ENCODE measurements at places on chromosomes 4 and X.

GRCh38 chrX:139158256-139158655 is 372.3 kb upstream of the F9 start:
- DNase-seq, result no peak

DNA sequence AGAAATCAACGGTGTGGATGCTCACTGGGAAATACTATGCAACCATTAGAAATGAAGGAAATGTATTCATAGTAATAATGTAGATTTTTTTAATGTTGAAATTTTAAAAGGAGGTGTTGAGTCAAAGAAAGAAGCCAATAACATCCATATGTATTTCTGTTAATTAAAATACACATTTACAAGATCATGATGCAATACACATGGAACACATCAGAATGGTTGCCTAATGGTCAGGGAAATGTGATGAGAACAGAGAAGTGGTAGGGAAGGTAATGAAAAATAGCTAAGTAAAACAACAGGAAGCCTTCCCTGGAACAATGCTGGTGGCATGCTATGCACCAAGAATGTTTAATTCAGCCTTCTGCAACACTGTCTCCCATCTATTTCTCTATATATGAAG is 18.2 kb downstream of the AREG start:
- DNase-seq, result no peak

GRCh38 chr4:139789096-139789654 is 123.6 kb downstream of the MGST2 start:
- no peak for DNase-seq

DNA sequence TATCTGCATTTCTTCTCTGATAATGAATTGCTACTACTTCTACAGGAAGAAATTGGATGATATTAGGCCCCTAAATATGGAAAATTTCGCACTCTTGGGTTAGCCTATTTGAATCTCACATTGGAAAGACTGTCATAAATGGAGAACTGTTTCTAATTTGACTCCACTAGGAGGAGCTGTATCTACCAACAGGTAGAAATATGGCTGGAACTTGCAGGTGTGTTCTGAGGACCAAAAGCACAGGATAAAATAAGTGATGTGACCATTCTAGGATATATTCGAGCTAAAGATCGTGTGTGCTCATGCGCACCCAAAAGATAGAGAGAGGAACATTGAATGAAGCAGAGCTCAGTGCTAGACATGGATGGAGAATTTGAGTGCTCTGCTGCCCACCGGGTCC is 4.8 kb upstream of the NKAP start:
- no peak for DNase-seq

DNA sequence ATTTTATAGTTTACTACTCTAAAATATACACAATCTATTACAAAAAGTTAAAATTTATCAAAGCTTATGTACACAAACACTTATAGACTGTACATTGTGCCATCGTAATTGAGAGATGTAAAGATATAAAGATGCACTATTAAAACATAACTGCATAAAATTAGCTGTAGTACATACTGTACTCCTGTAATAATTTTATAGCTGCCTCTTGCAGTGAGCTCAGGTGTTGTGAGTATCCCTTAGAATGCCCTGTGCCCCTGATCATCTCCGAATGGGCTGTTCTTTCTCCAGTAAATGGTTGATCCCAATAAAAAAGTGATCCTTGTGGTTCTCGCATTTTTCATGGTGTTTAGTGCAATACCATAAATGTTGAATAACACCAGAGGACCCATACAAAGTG is 101.2 kb downstream of the TMEM164 start:
- DNase-seq, result no peak

All from activated CD4-positive, alpha-beta T cell treated with anti-CD3 and anti-CD28 coated beads for 4 hours (primary cell).